GM12892 (cell line): ENCODE measurements at places on chromosomes 1 and 21.

DNA sequence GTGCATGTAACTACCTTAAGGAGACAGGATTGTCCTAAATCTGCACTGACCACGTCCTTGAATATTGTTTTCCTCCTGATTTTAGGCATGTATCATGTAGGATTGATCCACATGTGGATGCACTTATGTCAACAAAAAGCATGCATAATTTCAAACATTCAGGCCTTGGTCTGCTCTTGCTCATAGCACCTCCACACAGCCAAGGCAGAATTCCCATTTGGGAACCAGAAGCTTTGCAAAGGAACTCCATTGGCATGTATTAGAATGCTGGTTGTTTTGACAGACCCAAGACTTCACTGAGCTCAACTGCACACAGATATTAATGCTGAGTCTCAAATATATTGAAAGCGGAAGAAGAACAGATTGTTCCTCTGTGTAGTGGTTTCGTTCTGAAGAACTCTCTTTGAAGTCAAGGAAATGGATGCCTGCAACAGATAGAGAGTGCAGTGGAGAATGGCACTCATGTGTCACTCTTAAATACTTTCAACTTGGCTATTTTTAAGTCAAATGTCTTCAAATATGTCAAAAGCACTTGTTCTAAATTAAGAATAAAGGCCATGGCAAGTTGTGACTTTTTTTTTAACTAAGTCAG is 387.6 kb downstream of the LTN1 start:
- no peak for DNase-seq

- no peak for DNase-seq
Observed at GRCh38 chr1:248786156-248786555, 30.6 kb upstream of the LYPD8 start.

DNA sequence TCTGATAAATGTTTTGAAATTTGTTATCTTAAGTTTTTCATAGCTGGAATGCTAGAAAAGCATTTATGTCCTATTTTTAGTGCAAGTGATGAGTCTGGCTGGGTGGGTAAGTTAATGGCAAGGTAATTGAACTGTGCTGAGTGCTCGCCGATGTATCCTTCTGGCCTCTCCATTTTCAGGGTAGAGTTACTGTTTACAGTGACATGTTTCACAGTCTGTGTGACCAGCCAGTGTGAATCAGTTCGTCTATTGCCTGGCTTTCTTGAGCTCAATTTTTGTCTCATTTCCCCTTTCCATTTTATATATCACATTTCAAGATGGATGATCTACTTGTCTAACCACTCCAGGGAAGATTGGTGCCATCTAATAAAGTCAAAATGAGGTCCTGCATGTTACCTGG is 44.1 kb downstream of the ITSN1 start:
- DNase-seq = no peak

DNA sequence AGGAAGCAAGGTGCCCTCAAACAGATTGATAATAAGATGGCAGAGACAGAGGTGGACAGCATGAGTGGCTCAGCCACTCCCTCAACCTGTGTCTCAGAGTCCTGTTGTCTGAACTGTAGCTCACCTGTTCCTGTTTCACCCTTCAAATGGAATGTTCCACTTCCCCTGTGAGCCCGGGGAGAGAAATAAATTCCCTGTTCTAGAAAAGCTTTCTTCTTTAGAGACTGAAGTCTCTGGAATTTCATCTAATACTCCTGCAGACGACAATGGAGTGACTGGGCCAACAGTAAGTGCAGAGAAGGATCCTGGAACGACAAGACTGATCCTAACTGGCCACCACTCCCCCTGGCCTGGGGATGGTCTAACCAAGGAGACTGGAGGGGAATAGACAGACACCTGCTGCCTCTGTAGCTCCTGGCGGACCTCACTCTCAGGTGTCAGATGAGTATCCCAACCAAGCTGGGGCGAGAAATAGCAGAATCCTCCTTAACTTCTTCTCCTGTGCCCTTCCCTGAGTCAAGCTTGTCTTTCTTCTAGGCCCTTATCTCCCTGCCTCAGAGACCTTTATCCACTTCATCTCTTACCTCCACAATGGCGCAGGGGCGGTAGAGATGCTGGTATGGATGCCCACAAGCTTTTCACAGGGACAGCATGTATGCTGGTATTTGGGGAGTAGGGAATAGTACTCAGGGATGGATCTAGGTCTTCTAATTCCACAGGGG is 45.4 kb downstream of the PLEKHA6 start:
- DNase-seq = no peak

- DNase-seq = no peak
Observed at GRCh38 chr1:117205368-117205767, 5.4 kb downstream of the VTCN1 start.

DNA sequence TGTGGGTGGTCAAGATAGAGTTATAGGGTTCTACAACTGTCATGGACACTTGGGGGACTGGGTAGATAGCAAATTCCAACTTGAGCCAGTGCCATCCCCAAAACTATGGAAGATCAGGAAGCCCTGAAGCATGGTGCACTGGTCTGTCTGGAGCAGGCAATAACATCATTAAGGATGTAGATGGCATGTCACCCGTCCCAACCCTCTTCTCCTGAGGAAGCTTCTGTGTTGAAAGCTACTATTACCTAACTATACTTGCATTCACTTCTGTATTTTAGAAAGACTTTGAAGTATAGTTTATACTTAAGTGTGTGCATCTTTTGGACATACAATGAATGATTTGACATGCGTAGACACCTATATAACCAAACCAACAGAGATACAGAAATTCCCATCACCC is 32.9 kb downstream of the RABIF start:
- DNase-seq = no peak

DNA sequence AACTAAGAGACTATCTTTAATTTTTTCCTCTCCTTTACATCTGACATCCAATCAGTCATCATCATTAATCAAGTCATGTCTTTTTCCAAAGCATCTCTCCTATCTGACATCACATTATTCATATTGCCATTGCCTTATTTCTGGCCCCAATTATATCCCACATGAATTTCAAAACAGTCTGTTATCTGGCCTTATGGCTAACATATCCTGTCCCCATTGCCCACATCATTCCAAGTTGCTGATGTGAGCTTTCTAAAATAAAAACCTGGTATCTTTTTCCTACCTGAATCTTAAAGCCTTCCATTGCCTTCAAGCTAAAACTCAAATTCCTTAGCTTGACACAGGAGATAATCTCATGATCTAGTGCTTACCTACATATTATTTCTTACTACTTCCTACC is 283.9 kb downstream of the LRRC40 start:
- DNase-seq = no peak

DNA sequence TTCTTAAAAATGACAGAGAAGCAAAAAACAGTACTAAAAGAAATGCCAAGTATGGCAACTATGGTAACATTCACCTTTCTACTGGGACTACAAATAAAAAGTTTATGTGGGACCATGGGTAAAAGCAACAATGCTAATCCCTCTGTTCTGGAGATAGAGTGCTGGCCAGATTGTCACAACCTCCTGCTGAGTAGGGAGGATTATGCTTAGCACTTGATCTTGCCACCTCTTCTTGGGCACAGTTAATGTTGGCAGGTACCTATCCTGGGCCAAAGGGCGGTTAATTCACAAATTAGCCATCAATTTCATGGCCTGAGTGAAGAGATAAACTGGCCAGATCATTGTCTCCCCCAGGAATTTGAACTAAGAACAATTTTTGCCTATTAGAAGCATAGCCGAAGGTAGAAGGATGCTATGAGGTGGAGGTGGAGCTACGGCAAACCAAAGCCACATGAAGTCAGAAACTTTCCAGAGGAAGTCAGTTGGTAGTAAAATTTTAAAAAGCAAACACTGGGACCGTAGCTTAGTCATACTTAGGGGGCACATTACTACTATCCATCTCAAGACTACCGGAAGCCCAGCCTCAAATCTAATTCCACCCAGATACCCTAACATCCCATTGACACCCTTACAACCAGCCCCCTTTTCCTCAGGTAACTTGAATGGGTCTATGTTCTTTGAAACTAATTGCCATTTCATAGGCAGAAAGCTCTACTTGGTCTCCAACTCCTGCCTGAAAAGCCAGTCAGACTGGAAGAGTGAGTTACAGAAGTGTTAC is 2.7 kb downstream of the SCYL3 start:
- no peak for DNase-seq

- DNase-seq = no peak
Observed at GRCh38 chr1:14553711-14554110, 44.8 kb upstream of the KAZN start.

DNA sequence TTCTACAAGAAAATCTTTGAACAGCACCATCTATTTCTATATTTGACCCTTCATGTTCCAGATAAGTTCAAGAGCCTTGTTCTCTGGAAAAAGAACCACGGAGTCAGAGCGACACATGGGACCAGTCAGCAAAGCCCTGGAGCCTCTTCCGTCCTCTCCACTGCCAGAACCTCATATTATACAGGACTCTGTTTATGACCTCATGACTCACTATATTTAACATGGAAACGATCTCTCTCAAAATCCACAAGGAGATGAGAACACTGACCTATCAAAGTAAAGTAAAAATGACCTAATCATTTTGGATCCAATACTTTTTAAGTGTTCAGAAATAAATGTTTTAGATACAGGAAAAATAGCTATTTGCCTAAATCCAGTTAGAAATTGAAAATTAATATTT is 124.6 kb upstream of the KRTAP19-8 start:
- DNase-seq = no peak

GRCh38 chr1:64881281-64881680 is 85.1 kb downstream of the JAK1 start:
- DNase-seq = no peak

DNA sequence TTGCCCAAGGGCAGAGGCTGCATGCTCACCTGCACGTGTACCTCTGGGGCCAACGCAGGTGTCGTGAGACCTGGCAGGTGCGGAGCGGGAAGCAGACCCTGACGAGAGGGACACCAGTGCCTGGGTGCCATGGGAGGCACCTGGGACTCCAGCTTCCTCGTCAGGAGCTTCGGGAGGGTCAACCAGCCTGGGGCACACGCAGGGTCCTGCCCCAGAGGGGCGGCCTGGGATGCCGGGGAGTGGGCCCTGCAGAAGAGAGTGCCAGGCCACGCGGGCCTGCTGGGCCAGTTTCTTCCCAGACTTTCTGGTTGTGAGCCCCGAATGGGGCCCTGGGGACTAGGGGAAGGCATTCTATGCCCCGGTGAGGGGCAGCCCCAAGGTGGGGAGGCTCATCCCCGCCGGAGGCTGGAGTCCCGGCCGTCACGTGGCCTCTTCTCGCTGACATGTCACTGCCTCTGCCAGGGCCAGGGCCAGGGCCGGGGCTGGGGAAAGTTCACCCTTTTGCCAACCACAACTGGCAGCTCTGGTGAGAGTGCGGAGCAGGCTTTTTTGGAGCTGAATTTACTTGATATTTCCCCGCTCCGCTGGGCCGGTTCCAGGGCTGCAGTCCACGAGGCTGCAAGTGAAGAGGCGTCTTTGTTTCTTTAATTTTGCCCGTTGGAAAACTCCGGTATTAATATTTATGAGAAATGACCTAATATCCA is 38.5 kb upstream of the ACTRT2 start:
- DNase-seq = no peak

- DNase-seq = no peak
Observed at GRCh38 chr1:210310562-210311153, 18.0 kb upstream of the HHAT start.

- DNase-seq = no peak
Observed at GRCh38 chr1:37332126-37332525, 142.3 kb upstream of the ZC3H12A start.

GRCh38 chr1:157925419-157926166 is 67.9 kb upstream of the KIRREL1 start:
- no peak for DNase-seq

GRCh38 chr1:182120411-182121258 is 59.1 kb upstream of the ZNF648 start:
- no peak for DNase-seq

- DNase-seq = no peak
Observed at GRCh38 chr1:26597629-26598039, 68.1 kb downstream of the RPS6KA1 start.

- no peak for DNase-seq
Observed at GRCh38 chr1:106072909-106073600, 983.4 kb upstream of the PRMT6 start.

DNA sequence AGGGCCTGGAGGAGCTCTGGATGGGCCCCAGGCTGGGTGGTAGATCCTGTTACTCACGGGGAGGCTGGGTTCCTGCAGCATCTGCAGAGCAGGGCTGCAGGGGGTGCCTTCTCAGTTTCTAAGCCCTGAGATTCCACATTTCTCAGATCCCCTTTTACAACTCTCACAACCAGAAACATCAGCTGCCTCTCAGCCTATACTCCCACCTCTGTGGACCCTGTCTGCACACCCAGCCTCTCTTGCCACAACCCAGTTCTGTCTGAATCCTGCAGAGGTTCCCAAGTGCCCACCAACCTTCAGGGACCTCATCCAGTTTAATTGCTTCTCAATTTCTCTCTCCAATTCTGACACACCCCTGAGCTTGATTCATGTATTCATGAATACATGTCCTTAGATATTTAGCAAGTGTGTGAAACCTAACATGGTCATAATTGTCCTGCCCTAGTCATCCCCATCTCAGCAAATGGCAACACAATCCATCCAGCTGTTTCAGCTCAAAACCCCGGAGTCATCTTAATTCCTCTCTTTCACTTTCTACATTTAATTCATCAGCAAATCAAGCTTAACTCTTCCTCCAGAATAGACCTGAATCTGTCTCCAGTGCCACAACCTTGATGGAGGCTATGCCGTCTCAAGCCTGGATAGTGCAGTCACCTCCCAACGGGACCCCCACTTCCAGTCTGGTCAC is 57.0 kb upstream of the NEK2 start:
- no peak for DNase-seq

DNA sequence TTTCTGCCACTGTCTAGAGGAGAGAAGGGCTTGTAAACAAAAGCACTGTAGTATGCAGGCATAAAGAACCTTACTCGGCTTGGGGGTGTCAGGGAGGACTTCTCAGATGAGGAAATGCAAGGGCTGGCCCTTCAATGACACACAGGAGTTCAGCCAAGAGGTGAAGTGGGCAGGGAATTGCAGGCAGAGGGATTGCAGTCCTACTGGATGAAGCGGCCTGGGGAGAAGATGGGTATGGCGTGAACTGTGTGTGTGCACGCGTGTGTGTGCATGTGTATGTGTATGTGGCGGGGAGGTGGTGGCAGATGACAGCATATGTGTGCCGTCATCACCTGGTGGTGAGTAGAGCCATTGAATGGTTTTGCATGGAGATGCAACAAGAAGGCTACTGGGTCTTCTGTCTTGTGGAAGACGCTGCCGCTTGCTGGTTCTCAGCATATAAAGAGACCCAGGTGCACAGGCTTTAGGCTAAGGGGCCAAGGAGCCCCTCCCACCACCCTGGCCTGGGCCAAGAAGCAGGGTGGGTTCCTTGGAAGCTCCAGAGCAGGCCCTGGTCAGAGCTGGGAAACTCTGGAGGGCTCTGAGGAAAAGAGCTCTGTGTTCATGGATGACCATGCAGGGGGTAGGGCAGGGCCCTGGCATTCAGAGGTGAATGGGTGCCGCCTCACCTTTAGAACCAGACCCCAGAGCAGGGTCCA is 4.1 kb upstream of the EPS8L3 start:
- no peak for DNase-seq
